ENCODE measurements at places on chromosomes 3 and 15.

GRCh38 chr3:141414800-141415462, 46.6 kb downstream of the ZBTB38 start:
- no peak for DNase-seq

- no peak for DNase-seq
Measured at GRCh38 chr3:155001289-155002010, 78.7 kb upstream of the MME start.

DNA sequence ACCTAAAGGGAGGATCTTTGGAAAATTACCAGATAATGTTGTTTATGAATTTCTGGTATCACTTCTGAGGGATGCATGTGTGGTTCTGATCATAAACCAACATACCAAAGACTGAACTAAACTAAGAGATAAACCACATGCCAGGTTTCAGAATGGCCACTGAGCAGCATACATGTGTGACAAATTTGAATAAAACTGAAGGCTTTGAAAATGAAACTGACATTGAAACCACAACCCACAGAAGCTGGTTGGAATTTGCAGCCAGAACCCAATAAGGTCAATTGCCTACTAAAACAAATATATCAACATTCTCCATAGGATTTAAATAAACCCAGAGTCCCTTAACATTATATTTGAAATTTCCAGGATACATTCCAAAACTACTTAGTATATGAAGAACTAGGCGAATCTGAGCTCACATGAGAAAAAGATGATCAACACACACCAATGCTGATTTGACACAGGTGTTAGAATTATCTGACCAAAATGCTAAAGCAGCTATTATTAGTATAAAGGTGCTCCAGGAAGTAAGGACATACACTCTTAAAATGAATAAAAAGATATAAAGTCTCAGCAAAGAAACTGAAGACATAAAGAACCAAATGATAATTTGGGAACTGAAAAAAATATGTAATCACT, 125.0 kb downstream of the ZNF280D start:
- no peak for DNase-seq

DNA sequence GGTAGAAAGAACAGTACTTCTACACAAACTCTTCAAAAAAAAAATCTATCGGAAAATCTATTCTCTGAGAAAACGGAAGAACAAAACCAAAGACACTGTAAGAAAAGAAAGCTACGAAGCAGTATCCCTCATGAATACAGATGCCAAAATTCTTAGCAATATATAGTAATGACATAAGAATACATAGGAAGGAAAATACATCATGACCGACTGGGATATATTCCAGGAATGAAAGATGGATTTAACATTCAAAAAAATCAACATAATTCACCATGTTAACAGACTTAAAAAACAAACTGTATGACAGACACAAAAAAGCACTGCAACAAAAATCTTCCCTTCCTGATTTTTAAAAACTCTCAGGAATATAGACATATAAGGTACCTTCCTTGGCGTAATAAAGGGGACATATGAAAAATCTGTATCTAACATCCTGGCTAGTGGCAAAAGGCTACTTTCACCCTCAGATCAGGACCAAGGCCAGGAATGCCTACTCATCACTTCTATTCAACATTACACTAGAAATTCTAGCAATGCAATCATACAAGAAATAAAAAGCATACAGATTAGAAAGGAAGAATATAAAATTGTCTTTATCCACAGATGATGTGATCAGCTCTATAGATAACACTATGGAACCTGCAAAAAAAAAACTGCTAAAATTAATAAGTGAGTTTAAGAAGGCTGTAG, 77.6 kb upstream of the XXYLT1 start:
- DNase-seq = no peak

DNA sequence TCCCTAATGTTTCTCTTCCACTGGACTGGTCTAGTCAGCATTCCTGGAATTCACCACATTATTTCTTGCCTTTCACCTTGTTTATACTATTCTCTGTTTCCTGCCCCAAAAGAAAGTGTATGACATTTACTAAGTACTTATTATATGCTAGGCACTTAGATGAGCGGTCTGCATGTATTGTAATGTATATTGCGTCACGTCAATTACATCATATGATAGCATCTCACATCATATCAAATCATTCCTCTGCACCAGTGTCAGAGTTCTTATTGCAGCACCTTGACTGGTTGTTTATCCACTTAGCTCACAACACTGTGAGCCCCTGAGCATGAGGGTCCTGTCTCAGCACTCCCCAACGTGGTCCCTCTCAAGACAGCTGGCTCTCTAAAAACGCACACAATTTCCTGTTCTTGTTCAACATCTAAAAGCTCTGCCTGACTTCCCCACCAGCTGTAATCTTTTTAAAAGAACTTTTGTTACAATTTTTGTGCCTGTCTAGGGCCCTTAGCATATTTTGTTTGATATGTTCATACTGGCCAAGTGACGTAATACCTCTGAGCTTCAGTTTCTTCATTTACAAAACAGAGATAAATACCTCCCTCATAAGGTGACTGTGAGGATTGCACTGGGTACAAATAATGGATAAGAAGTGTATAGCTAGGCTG, 58.8 kb downstream of the ARHGAP31 start:
- no peak for DNase-seq

DNA sequence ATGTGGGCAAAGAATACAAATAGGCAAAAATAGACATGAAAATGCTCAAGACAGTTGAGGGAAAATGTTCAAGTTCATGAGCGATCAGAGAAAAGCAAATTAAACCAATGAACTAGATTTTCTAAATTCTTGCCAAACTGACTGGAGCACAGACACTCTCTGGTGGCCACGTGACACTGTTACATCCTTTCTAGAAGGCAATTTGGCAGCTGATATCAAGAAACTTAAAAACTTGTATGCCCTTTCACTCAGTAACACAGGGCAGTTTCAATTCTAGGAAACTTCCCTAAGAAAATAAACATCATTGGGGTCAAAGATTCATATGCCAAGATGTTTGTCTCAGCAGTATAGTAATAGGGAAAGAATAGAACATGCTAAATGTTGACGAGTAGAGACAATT, 52.2 kb downstream of the ABHD5 start:
- no peak for DNase-seq

DNA sequence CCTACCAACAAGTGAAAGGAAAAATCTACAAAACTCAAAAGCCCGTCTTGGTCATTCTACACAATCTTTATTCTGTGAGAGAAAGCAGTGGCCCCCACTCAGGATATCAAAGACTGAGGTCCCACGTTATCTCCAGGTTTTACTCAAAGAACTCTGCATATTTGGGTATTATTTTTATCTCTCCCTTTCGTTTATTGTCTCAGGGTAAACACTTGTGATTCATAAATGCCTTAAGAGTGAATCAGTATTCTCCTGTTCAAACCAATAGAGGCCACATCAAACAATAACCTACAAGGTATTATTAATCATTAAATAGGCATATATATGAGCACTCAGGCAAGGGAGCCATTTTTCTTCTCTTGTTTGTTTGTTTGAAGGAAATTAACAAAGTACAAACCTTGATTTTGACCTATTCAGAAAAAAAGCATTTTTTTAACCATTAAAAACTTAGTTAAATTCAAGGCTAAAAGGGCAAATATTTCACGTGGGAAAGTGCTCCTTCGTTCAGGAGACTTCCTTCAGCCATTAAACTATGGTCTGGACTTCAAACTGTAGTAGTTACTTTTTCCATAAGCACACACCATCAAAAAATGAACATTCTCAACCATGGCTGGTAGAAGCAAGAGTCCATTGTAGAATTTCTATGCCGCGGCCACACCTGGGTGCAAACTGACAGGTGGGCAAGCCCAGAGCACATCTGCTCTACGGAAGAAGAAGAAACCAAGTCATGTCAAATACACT, 13.9 kb upstream of the HES1 start:
- no peak for DNase-seq

DNA sequence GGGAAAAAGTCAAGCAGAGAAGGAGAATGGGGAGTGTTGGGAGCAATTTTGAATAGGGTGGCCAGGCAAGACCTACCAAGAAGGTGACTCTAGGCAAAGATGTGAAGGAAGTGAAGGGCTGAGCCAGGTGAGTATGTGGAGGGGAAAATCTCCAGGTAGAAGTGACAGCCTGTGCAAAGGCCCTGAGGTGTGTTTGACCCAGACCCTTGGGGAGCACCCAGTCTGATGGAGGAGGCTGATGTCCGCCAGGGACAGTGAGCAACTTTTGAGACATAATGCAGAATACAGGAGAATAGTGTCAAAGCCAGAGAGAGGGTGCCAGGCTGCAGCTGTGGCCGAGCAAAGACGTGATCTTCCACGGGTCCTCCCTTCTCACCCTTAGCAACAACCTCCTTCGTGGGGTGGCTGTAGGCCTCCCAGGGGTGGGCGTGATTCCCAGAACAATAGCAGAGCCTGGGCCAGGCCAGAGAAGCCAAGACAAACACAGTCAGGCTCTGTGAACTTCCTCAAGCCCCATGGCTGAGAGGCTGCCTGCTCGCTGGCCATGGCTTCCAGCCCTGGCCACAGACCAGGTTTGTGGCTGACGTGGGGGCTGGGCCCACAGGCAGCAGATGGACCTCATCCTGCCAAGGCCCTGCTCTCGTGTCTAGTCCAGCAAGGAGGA, 58.1 kb downstream of the SLC6A6 start:
- DNase-seq = peak; percentile 52

DNA sequence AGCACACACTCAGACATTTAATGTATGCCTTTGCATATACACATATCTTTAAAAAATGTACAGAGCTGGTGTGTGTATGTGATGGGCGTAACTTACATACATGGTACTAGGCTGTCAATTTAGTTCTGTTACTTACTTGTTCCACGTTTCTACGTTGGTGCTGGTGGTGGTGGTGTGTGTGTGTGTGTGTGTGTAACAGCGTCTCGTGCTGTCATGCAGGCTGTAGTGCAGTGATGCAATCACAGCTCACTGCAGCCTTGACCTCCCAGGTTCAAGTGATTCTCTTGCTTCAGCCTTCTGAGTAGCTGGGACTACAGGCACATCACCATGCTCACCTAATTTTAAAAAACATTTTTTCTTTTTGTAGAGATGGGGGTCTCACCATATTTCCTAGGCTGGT, 64.2 kb downstream of the ISG20 start:
- no peak for DNase-seq

DNA sequence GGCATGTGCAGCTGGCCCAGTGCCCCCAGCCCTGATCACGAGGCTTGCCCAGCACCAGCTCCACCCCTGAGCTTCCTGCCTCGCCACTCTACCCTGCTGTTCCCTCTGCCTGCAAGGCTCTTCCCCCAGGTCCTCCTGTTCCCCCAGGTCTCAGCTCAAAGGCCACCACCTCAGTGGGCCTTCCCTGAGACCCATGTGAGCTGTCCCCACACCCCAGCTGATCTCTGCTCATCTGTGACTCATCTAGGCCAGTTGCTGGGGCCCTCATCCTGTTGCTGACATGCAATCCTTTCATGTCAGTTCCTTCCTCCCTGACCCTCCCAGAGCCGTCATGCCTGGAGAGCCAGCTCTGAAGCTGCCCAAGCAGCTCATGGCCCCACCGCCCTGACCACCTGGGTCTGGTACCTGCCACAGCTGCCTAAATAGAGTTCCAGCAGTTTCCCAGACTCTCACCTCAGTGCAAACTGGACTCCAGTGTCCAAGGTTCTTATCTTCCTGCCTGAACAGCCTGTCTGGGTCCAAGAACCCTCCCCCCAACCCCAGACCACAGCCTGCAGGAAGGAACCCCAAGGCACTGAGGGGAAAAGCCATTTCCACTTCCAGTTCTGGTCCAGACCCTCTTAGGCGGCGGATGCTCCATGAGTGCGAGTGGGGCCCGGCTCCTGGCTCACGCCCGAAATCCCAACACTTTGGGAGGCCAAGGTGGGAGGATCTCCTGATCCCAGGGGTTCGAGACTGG, 116.6 kb upstream of the IQSEC1 start:
- DNase-seq = no peak

DNA sequence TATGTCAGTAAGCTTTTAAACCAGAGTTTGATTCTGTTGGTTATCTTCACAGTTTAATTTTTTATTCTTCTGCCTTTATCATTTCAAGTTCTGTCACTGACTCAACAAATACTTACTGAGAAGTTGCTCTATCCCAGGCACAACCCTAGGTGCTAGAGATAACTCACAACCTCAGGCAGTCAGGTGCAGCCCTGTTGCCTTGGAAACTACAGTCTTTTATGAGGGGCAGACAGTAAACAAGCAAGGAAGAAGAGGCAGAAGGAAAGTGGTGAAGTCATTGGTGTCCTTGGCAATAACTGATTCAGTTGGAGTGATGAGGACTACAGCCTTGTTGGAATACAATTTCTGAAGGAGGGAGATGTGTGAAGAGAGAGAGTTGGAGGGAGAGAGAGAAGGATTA, 142.1 kb upstream of the LRTM1 start:
- no peak for DNase-seq

DNA sequence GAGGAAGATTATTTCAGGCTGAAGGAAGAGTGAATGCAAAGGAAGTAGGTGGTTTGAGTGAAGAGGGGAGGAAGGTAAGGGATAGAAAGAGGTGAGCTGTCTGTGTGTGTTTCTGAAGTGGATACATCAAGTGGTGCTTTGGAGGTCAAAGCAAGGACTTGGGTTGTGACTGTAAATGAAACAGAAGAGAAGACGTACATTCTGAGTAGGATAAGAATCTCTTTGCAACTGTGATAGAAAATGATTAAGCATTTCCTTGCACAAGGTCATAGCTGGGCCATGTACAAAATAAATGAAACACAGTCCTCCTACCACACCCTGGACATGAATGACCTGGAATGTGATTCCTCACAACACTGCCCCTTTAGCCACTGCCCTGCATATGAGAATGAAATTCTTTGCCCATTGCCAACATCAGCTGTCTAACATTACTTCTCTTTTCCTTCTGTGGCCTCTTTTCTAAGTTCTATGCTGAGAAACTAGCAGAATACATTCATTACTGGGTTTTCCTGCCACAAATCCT, 28.3 kb upstream of the MINDY4B start:
- DNase-seq = no peak

DNA sequence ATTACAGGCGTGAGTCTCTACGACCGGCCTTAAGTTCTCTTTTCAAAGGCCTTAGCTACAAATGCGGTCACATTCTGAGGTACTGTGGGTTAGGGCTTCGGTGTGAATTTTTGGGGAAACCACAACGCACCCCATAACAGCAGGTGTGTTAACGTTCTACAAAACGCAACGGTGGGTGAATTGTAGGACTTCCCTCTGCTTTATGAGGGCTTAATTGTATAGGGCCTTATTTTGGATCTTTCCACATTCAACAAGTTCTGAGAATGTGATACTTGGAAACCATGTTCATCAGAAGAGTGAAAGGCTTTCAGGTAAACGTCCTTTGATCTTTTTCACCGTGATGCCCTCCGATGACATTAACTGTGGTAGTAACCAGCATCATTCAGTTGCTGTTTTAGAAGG, 998.6 kb upstream of the CFAP20DC start:
- DNase-seq = no peak

DNA sequence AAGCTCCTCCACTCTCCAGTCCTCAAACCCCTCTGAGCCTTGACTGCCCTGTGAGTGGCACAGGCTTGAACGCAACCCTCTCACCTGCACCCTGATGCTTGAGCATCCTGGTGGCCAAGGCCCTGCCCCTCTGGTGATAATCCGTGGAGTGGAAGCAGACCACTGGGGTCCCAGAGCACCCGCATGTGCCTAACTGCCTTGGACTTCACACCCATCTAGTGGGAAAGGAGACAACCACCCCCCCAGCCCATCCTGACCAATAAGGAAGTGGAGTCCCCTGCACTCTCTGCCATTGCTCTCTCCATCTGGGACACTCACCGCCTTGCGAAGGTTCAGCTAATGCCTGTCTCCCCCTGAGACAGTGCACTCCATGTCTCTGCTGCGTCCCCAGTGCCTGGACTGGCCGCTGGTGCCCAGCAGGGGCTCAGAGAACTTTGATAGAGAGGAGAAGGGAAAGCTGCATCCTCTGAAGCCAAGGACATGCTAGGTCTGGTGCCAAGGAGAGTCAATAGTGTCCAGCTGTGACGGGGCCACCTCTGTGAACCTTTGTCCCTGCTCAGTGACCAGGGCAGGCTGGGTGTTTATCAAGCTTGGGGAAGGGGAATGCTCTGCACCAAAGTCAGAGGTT, 3.4 kb downstream of the KLF15 start:
- no peak for DNase-seq
